ENCODE measurements at places on chromosomes 1 and 21.

- no peak for DNase-seq
Observed at GRCh38 chr1:107687849-107688753, 276.9 kb downstream of the VAV3 start.

DNA sequence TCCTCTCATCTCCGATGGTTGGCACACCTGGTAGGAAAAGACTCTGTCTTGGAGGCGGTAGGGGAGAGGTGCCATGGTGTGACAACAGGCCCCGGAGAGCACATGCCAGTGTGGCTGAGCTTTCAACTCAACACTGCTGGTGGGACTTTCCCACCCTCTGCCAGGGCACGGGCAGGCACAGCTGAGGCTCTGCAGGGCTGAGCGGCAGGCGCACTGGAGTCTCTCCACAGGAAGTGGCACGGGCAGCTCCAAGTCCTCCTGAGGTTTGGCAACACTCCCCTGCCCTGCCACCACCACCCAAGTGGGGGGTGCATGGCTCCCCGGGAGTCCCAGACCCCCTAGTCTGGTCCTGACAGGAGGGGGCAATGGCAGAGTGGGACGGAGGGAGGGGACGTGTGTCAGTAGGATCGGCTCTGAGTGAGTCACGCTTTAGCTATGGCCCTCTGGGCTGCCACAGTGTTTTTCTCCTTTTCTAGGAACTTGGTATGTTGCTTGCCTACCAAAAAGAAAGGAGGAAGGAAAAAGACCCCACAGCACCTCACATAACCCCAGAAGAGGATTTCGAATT lies 27.3 kb upstream of the EVA1B start:
- DNase-seq, result no peak

- no peak for DNase-seq
Observed at GRCh38 chr1:206878456-206878855, 13.0 kb downstream of the IL20 start.

DNA sequence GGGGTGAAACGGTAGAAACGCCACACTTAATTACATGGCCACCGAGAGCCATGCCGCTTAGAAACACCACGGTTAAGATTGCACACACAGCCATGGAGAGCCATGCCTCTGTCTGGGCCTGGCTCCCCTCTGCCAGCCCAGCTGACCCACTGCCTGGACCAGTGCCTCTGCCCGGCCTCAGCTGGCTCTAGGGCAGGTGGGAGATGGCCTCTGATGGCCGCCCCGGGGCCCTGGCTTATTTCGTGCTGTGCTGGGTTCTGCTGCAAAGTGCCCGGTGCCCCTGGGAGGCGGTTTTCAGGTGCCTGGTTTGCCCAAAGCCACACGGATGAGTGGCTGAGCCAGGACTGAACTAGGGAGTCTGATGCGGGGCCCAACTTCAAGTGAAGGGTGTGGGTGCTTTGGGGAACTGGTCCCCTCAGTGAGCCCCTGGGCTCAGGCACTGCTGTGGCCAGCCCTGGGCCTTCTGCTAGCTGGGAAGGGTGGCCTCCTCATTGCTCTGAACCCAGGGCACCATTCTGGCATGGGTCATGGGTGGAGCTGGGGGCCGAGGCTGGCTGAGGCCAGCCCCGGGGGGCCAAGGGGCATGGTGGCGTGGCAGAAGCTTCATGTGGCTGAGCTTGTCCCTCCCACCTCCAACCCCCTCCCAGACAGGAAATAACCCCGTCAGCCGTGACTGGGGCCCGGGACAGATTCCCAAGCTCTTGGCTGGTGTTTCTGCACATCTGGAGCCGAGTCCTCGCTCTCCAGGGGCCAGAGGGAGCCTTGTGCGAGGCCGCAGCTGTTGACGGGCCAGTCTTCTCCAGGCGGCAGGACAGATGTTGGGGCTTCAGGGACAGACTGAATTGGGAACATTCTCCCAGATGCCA lies 1.9 kb upstream of the GPR153 start:
- DNase-seq, result no peak

GRCh38 chr1:228286505-228287417 lies 78.9 kb downstream of the OBSCN start:
- no peak for DNase-seq

GRCh38 chr1:37239225-37239740 lies 205.0 kb upstream of the GRIK3 start:
- DNase-seq, result no peak

DNA sequence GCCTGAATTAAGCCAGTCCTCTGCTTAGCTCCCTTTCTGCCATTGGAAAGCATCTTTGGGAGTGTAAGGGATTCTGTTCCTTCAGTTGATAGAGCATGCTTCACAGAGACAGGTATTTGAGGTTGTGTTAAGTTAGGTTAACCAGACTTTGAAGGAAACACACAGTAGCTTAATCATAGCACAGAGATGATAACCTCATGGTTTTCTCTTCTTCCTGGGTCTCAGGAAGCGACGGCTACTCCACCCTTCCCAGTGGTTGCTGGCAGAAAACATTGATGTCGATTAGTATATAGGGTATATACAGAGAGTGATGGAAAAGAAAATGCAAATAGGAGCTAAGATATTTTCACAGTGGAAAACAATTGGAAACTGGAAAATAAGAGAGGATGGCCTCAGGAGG lies 42.0 kb downstream of the S1PR1 start:
- no peak for DNase-seq

- no peak for DNase-seq
Observed at GRCh38 chr1:155499953-155500639, 62.5 kb downstream of the ASH1L start.

DNA sequence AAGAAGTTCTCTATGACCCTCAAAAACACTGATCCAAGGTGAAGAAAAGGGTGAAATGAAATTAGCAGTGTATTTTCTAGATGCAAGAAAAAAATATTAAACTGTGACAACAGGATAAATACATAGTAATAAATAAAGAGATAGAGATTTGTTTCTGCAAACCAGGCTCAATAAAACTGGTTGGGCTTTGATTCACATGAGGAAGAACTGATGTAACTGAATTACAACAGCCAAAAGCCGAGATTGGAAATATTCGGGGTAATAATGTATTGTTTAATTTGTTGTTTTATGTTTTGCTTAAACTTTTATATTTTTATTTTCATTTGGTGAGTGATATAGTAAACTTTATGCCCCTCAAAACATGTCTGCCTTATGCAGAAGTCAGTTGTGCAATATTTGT lies 285.0 kb downstream of the BRINP3 start:
- DNase-seq, result no peak

GRCh38 chr1:41849211-41849759 lies 69.4 kb downstream of the HIVEP3 start:
- DNase-seq, result no peak

GRCh38 chr1:59298710-59299346 lies 1.9 kb downstream of the FGGY start:
- no peak for DNase-seq

- no peak for DNase-seq
Observed at GRCh38 chr1:33319949-33320618, 814 bp downstream of the A3GALT2 start.

GRCh38 chr1:40389871-40390560 lies 16.5 kb downstream of the SMAP2 start:
- DNase-seq, result no peak

- DNase-seq, result no peak
Observed at GRCh38 chr1:200981278-200981677, 42.2 kb downstream of the KIF21B start.

DNA sequence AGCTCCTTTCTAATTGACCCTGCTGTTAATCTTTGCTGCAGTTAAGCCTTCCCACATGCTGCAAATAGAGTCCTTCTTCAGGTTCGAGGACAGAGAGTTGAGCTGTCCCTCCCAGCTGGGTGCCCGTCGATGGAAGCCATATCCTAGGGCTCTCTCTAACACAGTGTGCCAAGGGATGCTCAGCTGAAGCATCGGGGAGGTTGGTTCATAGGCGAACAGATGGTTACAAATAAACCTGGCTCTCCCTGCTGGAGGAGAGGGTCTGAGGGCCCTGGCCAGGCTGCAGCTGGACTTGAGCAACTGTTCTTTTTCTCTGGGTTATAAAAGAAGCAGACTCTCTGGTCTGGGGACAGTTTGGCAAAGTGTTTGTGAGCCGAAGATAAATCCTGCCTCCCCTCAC lies 120.3 kb upstream of the C8B start:
- DNase-seq, result no peak

DNA sequence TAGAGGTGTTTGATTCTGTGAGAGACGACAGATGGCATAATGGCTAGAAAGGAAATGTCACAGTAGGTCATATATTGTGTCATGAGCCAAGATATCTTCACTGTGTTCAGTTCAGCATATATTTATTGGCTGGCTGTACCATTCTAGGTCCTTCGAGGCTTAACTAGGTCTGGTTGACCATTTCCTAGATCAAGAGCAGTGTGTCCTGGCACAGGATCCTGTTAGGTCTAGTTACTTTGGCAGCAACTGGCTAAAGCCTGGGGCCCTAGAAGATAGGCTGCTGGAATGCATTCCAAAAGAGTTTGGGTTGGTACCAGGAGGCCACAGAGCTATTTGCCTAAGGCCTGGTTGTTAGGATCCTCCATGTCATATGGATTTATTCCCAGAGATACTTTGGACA lies 20.9 kb downstream of the ZBTB40 start:
- DNase-seq, result no peak

- no peak for DNase-seq
Observed at GRCh38 chr21:17782051-17782450, 37.1 kb downstream of the C21orf91 start.

- DNase-seq, result no peak
Observed at GRCh38 chr1:205266611-205267305, 39.0 kb downstream of the TMCC2 start.

DNA sequence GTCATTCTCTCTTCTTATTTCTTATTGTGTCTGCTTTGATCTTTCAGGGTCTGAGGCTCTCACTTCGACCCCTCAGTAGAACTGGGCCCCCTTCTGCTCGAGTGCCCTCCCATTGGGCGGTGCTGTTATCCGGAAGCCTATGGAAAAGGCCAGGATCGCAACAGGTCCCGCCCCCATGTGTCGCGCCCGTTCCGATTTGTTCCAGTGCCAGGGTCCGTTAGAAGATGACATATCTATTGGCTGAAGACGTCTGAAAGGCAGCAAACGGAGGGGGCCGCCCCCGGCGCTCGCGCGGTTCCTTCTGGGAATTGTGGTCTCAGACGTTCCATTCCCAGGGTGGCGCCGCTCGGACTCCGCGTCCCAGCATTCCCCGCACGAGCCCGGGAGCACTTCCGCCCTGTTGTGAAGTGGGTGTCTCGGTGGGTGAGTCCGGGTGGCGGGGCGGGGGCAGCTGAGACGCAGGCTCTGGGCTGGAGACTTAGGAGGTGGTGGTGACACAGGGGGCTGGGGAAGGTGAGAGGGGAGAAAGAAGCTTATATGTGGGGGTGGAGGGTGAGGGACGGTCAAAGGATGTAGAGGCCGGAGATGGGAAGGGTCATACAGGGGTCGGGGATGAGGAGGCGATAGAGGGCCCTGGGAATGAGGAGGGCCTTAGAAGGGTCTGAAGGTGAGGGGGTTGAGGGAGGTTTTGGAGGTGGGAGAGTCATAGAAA lies at the start of gene ZSCAN20:
Gene ZSCAN20, plus strand, starts transcription at position 377 of the 712 bp plus-strand sequence. CDS start 6,644 bp downstream, outside the sequence.
- DNase-seq, result peak; percentile 61

GRCh38 chr1:115467196-115467595 lies 129.1 kb upstream of the NGF start:
- no peak for DNase-seq

DNA sequence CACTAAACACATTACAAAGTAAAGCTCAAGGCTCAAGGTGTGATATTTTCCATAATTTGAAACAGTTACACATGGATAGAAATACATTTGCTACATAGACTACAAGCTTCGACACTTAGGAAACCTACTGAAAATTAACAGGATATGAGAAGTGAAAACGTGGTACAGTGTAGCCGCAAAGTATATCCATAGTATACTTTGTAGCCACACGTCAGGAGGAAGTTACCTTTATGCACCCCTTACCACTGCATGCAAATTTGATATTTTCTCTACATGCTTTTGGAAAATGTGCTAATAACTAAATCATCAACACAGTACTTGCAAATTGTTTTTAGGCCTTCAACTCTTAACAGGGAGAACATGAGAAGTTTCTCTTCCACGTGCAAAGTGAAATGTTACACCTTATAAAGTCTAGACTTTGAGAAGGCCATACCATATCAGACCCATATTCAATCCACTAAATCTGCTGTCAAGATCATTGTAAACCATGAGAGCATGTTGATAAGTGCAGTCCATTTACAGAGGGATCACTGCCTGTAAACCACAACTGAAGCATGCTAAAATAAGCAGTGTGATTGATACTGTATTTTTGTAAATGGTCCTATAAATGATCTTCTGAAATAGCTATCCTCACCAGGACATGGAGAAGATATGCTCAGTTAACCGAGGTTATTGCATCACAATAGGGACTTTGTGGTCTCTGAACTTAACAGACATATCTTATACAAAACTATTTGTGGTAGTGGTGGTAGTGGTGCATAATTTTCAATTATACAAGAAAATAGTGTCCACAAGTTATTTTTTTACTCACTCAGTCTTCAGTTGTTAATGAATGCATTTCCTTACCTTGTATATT lies 64.7 kb downstream of the VAV3 start:
- DNase-seq, result no peak

DNA sequence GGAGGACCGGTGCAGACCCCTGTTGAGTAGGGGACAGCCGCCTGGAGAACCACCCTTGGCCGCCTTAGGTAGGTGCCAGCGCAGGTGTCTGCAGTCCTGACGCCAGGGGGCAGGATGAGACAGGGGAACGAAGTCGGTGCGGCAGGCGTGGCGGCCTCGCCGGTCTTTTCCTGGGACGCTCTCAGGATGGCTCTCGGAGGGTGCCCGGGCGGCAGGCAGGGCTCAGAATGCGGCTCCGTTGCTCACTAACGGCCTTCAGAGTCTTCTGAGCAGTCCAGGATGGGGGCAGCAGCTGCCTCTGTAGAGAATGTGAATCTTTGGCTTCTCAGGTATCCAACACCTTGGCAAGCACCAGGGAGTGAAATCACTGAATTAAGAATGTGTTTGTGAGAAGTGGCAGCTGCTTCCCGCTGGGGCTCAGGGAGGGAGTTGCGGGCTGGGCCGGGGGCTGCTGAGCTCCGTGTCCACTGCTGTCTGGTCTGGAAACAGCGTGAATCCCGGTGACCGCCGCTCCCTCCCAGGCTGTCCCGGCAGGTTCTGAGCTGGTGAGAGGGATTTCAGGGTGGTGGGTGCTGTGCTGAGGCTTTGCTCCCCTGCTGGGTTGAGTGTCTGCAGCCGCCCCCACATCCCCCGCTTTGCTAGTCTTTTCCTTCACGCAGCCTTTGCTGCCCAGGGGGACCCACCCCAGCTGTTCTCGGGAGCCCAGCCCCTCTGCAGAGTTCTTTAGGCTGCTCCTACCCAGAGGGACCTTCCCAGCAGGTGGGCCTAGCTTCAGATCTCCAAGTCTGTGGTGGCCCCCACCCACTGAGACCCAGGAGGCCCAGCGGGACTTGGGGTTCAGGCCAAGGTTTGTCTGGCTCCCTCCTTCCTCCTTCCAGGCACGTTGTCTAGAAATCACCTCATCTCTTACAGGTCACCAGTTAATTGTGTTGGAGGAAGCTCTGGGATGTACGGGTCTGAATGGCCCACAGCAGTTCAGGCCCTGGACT lies 11.1 kb upstream of the C1orf174 start:
- DNase-seq, result peak; percentile 51

DNA sequence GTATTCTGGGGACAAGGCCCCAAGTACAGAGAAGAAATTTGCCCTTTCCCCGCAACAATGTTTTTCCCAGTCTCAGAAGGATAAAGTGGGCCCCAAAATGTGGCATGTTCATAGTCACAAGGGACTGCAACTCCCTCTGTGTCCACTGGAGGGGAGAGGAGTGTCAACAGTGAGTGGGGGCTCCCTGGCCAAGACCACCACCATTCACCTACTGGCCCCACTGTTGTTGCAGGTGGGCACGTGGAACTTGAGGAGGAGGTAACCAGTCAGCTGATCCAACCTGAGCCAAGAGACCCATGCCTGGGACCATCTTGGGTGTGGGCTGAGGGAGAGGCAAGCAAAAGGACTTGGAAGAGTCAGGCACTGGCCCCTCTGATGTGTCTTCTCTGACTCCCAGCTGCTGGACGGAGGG lies 777 bp downstream of the NUDT17 start:
- no peak for DNase-seq
